Inflammatory macrophage treated with lipopolysaccharide for 1 hour (primary cell): ENCODE measurements at places on chromosomes 7 and 10.

GRCh38 chr10:102540023-102540422 lies 36.3 kb downstream of the SUFU start:
- DNase-seq, result peak; percentile 22

GRCh38 chr10:74419958-74420375 lies 268.9 kb downstream of the ADK start:
- peak; percentile 7 for DNase-seq

GRCh38 chr7:107345898-107346297 lies 124.0 kb upstream of the GPR22 start:
- no peak for DNase-seq

GRCh38 chr10:5604961-5605360 lies 61.4 kb downstream of the ASB13 start:
- DNase-seq, result no peak

DNA sequence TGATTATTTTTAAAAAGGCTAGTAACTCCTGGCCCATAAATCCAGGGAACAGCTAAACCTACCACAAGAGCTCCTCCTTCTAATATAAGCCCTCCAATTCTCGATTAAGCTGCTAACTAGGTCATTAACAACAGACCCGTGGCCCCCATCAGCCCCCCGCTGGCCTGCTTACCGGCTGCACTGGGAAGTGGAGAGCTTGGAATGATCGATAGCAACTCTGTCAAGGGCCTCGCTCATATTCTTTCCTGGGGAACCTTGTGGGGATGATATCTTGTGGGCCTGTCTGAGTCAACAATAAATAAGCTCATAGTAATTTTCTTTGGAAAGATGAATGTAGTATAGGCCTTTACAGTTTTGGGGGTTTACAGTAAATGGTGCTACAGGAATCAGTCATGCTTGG lies 353.5 kb downstream of the TCERG1L start:
- DNase-seq, result no peak

- DNase-seq, result no peak
Measured at GRCh38 chr10:42743697-42744096, 38.9 kb upstream of the BMS1 start.

GRCh38 chr7:29278337-29279069 lies 83.9 kb downstream of the CHN2 start:
- DNase-seq, result no peak

- DNase-seq, result no peak
Measured at GRCh38 chr7:112255388-112255720, 48.9 kb downstream of the ZNF277 start.

- DNase-seq, result peak; percentile 76
Measured at GRCh38 chr7:108570146-108570755, 577 bp downstream of the DNAJB9 start.

DNA sequence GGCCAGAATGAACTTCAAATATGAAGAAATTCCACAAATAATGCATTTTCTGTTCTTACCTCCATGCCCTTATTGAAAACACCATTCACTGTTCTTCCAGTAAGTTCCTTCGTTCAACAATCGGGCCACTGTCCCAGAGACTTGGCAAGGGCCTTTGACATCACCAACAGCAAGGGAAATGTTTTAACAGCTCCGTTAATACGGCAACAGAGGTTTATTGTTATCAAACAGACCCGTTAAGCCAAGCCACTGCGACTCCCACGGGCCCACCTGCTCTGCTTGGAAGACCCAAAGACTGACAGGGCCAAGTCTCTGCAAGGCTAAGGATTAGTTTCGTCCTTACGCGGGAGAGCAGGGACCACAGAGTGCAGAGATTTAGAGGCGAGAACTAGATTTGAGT lies 43.4 kb upstream of the LYZL1 start:
- DNase-seq, result no peak

DNA sequence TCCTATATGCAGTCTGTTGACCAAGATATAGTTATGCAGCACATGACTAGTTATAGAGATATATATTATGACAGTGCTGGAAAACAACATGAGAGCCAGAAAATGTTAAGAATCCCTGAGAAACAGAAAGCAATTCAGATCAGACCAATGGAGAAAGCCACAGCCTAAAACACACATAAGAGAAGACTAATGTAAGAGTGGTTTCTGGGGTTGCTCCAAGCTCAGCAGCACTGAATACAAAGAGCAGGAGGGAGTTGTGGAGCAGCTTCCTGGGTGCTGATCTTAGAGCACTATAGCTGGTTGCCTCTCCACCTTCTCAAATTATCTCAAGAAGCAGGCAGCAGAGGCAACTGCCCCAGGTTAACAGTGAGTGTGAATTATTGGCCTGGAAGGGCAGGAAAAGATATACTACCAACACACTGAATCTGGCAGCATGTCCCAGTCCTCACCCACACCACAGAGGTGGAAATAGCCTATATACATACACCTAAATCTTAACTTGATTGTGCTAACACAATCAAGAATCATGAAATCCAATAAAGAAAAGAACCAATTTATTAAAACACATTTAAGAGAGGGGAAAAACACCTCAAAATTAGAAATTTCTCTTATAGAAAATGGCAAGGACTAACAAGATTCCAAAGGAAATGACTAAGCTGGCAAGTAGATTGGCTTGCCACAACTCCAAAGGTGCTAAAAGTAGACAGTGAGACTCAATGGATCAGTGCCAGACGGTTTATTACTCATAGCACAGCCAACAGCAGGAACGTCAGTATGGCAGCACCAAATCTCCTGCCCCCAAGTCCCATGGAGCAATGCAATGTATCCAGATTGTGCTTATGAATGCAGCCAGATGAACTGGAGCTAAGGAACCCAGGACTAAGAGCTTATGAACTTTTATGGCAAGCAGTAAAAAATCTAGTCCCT lies 5.1 kb downstream of the PTTG1IP2 start:
- DNase-seq, result no peak

GRCh38 chr10:125222515-125223308 lies 62.3 kb upstream of the CTBP2 start:
- DNase-seq, result no peak

DNA sequence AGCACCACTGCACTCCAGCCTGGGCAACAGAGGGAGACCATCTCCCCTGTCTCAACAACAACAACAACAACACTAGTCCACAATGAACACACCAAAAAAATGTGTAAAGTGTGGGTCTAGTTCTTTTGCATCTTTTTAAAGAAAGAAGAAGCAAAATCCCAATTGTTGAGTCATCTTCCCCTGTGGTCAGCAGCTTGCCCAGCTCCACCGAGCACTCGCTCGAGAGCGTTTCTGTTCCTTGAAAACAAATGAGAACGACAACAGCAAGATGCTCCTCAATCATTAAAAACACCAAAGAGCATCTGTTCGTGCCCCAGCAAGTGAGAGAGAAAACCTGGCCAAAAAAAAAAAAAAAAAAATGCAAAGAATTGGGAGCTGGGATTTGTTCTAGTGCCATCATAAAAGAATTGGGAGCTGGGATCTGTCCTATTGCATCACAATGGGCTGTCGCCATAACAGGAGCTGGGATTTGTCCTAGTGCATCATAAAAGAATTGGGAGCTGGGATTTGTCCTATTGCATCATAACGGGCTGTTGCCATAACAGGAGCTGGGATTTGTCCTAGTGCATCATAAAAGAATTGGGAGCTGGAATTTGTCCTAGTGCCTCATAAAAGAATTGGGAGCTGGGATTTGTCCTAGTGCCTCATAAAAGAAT lies 118.1 kb downstream of the PTPRN2 start:
- peak; percentile 36 for DNase-seq

DNA sequence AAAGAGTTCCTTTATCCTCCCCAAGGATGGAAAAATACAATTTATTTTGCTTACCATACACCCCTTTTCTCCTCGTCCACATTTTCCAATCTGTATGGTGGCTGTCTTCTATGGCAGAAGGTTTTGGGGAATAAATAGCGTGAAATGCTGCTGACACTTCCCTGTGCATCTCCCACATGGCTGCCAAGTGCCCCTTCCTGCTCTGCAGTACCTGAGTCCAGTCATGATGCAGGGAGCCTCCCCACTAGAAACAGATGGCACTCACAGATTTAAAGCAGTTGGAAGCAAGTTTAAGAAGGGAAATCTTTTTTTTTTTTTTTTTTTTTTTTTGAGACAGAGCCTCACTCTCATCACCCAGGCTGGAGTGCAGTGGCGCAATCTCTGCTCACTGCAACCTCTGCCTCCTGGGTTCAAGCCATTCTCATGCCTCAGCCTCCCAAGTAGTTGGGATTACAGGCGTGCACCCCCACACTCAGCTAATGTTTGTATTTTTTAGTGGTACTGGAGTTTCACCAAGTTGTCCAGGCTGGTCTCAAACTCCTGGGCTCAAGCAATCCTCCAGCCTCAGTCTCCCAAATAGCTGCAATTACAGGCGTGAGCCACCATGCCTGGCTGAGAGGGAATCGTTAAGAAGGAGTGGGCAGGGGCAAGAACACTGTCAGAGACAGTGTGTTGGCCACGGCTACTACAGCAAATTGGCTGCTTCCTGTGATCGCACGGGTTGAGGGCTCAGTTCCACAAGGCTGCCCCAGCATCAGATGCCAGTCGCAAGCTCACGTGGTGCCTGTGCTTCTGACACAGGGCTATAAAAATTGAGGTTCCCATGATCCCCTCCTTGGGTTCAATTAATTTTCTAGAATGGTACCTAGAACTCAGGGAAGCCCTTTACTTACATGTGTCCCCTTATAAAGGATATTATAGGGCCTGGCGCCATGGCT lies 5.3 kb upstream of the PILRA start:
- no peak for DNase-seq

- DNase-seq, result no peak
Measured at GRCh38 chr7:121105262-121105661, 116.8 kb downstream of the CPED1 start.

- no peak for DNase-seq
Measured at GRCh38 chr7:50957855-50958254, 175.2 kb upstream of the GRB10 start.

- no peak for DNase-seq
Measured at GRCh38 chr10:123512901-123513775, 153.0 kb upstream of the GPR26 start.

- no peak for DNase-seq
Measured at GRCh38 chr10:75432763-75433162, 1.3 kb downstream of the LRMDA start.

GRCh38 chr7:31314781-31315180 lies 25.7 kb downstream of the NEUROD6 start:
- no peak for DNase-seq

DNA sequence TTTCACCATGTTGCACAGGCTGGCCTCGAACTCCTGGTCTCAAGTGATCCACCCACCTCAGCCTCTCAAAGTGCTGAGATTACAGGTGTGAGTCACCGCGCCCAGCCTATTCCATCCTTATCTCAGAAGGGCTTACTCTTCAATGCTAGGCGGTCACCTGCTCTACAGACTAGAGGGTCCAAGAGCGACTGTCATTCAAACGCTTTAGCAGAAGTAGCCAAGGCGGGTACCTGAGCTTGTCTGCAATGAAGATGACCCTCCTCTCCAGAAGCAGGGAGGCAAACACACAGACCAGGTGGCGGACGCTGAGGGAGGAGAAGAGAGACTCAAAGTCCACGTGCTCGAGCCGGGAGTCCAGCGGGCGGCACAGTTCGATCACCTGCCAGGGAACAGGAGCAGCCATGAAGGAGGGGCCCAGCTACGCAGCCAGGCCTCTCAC lies 65.1 kb upstream of the MKRN1 start:
- DNase-seq, result no peak

DNA sequence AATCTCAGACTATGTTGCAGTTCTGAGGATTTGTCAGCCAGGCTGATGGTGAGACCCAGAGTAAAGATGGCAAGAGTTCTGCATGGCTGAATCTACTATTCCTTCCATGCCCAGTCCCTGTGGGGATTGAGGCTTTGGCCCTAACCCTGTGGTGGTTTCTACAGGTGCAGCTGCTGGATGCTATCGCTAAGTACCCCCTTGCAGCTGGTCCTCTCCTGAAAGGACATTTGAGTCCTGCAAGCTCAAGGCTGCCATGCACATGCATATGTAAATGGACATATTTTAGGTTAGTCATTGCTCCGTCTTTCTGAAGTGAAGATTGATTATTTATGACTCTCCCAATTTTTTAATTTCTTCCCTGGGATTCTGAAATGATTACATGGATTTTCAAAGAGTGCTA lies 1122.2 kb upstream of the CELF2 start:
- no peak for DNase-seq

GRCh38 chr7:132035517-132036362 lies 479.3 kb upstream of the PODXL start:
- DNase-seq, result no peak

- DNase-seq, result no peak
Measured at GRCh38 chr7:66146701-66147100, 32.1 kb downstream of the CRCP start.

DNA sequence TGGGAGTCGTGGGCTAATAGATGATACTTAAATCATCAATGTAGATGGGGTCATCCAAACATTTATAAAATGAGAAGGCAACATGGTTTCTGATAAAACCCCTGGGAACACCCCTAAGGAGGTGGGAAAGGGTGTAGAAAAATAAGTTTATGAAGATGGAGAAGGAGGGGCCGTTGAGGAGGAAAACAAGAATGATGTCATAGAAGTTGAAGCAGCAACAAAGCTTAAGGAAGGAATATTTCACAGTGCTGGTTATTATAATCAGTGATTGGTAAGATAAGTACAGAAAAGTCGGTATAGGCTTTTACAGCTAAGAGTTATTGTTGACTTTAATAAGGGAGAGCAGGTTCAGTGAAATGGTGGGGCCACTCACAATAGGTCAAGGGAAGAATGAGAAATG lies 9.0 kb upstream of the HIBADH start:
- no peak for DNase-seq

GRCh38 chr7:82985144-82985802 lies 177.4 kb downstream of the PCLO start:
- no peak for DNase-seq

DNA sequence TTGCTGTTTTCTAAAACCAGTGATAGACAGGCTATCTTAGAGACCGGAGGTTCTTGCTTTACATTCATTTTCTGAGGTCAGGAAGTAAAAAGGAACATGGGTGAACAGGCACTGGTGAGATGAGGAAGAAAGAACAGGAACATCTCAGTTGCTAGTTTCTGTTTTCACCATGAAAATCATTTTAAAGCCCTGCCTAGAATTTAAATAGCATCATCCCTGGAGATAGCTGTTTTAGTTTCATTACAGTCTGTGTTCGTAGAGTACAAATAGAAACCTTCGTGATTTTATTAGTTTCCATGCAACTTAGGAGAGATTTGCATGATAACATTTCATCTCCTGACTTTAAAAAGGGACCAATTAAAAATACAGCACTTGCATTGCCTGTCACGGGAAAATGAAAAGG lies 14.7 kb downstream of the KCNMA1 start:
- DNase-seq, result peak; percentile 67

DNA sequence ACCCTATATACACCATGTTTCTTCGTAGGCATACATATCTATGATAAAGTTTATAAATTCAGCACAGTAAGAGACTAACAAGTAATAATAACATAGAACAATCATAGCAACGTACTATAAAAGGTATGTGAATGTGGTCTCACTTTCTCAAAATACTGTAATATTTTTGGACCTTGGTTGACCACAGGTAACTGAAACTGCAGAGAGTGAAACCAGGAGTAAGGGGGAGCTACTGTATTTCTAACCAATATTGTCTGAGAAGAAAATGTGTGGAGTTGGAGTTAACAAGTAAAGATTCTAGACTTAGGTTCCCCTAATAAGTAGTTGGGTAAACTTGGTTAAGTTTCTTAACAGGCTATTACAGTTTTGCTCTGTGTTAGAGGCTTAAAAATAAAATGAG lies 72.1 kb downstream of the GNAI1 start:
- DNase-seq, result no peak
